ENCODE measurements at places on chromosomes 7 and 10.

GRCh38 chr7:910441-910861 lies 34.1 kb downstream of the GET4 start:
- DNase-seq = no peak

DNA sequence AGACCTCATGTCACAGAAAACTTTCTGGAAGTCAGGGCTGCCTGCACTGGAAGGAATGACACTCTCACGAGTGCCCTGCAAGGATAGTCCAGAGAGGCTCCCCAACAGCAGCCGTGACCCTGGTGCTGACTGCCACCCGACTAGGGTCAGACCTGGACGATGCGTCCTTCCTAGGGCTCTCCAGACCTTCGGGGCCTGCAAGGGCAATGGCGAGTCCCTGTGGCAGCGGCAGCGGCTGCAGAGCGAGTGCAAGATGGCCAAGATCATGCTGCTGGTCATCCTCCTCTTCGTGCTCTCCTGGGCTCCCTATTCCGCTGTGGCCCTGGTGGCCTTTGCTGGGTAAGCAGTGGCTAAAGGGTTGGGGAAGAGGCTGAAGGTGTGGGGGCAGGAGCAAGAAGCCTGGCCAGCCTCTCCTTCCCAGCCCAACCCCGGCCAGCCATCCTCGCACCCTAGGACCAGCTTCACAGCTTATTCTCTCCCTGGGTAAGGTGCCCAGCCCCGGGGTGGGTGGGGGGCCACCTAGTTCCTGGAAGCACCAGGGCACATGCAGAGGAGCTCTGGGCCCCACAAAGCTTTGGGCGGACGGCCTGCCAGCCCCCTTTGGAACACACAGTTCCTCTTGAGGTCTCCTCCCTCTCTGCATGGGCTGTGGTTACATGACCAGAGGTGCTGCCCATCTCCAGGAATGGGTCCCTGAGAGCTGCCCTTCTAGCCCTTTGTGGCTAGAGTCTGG lies 5.5 kb downstream of the OPN4 start:
- no peak for DNase-seq

DNA sequence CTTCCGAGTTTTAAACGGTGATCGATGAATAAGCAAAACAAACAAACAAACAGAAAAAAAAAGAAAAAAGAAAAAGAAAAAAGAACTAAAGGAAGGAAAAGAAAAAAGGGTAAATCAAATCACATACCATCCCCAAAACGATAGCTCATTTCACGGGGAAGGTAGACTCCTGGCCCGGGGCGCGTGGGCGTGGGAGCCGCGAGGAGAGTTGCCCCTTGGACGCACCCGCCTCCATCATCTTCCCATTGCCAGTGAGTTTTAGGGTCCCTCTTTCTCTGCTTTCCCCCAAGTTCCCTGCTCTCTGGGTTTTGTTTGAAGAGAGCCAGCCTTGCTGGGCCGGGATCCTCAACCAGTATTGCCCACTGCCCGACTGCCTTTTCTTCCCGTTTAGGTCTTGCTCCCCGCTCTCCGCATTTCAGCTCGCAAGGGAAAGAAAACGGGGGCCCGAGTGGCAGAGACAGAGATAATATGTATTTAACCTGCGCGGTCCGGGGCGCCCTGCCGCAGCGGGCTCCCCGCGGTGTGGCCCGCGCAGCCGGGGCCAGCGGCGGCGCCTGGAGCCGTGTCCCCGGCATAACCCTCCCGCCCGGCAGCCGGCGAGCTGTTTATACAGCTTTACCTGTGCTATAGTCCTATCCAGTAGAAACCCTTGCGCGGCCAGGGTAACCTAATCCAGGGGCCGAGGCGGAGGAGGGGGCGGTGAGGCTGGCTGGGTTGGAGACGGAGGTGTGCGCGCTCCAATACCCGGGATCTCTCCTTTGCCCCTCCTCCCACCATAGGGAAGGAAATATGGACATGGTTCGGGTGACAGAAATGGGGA lies 5.2 kb upstream of the GATA3 start:
- no peak for DNase-seq

- DNase-seq = no peak
Measured at GRCh38 chr7:45219130-45219529, 61.5 kb downstream of the RAMP3 start.

- DNase-seq = no peak
Measured at GRCh38 chr7:50331564-50332208, 27.2 kb downstream of the IKZF1 start.

DNA sequence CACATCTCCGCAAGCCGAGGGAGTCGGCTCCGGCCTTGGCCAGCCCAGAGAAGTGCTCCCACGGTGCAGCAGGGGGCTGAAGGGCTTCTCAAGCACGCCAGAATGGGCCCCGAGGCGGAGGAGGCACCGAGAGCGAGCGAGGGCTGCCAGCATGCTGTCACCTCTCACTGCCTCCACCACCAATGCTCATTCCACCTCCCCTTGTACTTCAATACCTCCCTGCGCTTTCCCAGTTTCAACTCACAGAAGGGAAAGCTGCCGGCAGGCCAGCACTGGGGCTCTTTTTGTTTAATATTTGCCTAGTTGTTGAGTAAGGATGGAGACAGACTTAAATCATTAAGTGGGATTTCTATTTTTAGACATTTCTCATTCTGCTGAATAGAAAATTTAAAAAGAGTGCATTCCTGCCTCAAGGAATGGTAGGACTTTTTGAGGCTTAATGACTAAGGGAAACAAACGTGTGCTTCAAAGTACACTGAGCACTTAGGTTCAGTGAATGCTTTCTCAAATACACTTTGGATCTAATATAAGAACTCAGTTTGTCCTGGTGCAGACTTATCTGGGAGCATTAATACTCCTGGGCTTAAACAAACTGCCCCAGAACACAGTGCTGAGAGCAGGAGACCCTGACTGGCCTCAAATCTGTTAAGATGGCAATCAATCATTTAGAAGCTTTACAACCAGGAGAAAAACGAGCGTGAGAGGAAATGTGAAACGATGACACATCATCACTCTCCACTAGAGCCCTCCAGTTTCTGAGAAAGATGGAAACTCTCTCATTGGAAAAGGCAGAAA lies 131.2 kb downstream of the RALA start:
- no peak for DNase-seq

DNA sequence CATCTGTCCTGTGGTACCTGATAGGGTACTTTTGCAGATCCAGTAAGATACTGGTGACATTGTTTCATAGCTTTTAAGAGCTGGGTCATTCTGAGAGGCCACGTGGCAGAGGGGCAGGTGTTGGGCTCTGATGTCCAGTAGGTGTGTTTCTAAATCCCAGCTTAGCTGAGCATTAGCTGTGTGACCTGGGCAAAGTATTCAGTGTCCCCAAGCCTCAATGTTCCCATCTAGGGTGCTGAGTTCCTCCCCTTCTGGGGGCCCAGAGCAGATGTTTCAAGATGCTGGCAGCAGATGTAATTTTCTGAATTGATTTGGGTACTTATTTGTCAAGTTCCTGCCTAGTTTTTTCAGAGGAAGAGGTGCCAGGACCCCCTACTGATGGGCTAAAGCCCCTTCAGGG lies 52.9 kb downstream of the NEURL1 start:
- DNase-seq = no peak

- no peak for DNase-seq
Measured at GRCh38 chr10:44298713-44299112, 86.2 kb downstream of the CXCL12 start.

DNA sequence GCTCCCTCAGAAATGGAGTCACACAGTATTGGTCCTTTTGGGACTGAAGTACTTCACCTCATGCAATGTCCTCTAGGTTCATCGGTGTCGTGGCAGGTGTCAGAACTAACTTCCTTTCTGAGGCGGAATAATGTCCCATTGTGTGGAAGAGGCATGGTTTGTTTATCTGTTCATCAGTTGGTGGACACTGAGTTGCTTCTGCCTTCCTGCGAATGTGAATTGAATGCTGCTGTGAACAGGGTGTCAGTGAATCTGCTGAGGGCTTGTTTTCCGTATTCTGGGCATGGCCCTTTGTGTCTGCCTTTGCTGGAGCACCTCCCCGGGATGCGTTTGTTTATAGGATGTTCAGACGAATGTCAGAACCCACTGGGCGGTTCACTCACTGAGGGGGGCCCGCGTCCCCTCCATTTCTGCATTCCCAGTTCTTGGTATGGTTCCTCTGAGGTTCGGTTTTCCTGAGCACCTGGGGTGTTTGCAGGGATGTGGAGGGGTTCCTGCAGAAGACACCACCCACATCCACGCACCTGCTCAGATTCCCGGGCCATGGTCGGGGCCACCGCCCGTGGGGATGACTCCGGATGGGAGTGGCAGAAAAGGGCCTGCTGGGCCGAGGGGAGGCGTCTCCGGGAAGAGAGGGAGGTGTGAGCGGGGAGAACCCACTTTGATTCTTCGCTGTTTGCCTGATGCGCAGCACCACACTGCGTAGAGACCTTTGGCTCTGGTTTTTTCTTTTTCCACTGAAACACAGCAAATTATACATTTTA lies 33.1 kb downstream of the CHST12 start:
- no peak for DNase-seq

DNA sequence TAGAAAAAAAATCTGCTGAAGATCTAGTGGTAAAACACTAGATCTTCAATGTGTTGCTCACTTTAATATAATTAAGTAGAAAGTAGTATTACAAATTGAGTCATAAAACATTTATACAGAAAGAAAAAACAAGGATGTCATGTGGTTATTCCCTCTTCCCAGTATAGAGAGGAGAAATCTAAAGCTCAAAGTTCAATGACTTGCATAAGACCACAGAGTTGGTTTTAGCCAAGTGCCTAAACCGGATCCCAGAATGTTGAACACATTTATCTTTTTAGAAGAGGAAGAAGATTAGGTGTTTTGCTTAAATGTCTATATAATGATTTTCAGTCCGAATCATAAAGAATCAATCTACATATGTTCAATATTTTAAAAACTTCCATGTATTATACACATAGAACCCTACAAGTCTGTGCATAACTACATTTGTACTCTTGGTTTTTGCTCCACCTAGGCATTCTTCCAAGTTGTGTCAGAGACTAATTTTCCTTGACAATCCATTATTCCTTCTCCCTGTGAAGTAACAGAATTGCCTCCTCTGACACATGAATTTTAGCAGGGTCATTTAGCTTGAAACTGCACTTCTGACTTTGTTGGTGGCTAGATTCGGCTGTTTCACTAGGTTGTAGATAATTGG lies 389.2 kb downstream of the MAGI2 start:
- no peak for DNase-seq

- DNase-seq = no peak
Measured at GRCh38 chr10:117165538-117166417, 27.7 kb upstream of the VAX1 start.

- no peak for DNase-seq
Measured at GRCh38 chr7:101468546-101469275, 106.0 kb downstream of the COL26A1 start.

Data from stimulated activated CD8-positive, alpha-beta memory T cell treated with anti-CD3 and anti-CD28 coated beads, Interleukin-2, amount 100 ng/mL, for 1 hour (primary cell).